Effector memory CD8-positive, alpha-beta T cell (primary cell): ENCODE measurements at places on chromosomes 6 and 20.
A peak's percentile ranks its signal among the peaks of the same experiment; 100 is the strongest.

DNA sequence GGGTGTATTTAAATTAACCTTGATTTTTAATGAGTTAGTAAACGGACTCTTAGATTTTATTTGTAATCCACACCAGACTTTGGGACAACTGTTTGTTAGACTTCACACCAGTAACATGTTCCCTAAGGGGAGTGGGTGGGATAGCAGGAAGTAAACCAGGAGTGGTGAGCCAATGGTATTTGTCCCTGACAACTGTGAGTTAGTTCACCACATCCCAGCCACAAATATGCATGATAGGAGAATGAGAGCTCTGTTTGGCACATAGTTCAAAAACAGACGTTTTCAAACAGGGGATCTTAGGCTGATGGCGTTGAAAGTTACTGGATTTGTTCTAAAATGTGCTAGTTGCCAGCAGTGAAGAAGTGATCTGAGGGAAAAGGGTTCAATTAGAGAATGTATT is 18.7 kb upstream of the COL10A1 start:
- DNase-seq = no peak

DNA sequence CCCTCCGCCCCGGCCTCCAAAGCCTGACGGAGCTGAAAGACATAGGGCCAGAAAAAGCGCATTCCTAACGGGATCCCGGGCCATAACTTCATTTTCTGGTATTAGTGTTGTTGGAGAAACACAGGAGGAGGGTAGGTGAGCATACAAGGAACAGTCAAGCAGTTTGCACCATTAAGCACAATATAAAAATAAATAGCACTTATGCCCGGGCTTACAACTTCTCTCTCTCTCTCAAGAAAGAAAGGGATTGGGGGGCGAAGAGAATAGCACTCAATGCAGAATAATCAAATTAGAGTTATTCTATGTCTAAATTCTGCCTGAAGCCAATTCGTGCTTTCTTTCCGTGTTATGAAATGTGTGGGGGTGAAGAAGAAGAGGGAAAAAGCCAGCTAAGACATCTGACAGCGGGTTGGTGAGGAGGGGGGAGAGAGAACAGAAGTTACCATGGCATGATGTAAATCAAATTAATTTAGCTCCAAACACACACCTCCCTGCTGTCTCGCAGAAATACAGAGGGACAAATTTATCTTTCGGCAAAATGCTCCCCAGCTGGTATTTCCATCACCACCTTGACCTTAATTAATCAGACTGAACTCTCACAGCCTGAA is 508 bp upstream of the METTL24 start:
- no peak for DNase-seq

GRCh38 chr6:126170978-126171382 is 168.9 kb upstream of the CENPW start:
- peak; percentile 1 for DNase-seq

- no peak for DNase-seq
Measured at GRCh38 chr6:87714093-87714842, 12.2 kb upstream of the AKIRIN2 start.

GRCh38 chr6:15283986-15284361 is 38.1 kb downstream of the JARID2 start:
- DNase-seq = no peak

DNA sequence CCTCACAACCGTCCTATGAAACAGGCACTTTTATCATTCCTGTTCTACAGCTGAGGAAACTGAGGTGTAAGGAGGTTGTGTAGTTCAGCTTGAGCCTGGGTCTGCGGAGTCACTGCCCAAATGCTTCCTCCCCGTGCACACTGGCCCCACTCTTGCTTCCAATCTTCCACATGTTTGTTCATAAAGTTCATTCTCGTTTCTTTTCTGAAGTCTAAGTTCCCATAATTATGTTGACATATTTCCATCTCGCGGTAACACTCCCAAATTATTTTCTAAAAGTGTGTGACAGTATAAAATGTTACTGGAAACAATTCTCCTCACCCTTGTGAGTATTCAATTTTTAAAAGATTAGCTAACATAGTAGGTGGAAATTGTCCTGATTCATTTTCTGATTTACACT is 106.9 kb downstream of the SLC22A3 start:
- DNase-seq = no peak

- no peak for DNase-seq
Measured at GRCh38 chr20:52130406-52130805, 61.2 kb downstream of the ZFP64 start.

DNA sequence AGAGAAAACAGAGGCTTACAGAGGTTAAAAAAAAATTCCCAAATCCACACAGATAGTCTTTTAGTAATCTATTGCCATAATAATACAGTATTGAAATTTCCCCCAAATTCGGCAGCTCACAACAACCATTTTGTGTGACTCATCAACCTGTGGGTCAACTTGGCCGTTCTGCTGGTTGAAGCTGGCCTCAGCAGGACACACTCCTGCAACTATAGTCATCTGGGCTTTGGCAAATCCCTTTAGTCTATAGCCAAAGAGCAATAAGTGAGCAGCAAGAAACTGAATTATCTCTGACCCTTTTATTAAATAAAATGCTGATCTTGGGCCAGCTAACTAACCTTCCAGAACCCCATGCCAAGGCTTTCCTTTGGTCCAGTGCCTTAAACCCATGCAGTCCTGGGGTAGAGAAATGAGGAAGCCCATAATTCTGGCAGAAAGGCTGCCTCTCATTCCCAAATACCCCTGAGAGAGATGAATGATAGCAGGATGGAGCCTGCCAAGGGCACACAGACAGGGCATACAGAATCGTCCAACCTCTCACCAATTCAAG is 17.2 kb upstream of the SNAP25 start:
- DNase-seq = no peak

DNA sequence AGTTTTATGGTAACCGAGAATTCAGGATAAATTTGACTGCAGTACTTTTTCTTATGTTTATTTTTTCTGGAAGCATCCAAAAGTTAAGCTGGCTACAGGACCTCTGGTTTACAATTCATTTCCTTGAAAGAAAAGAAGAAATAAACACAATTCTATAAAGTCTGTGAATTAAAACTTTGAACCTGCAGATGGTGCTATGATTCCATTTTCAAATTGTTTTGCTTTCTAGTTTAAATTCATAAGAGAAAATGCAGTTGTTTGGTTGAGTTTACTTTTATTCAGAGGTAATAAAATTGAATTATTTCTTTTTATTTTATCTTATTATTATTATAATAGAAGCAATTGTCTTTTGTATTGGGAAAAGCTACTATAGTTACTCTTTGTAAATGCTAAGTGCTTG is 1.8 kb upstream of the VIP start:
- DNase-seq = no peak

- no peak for DNase-seq
Measured at GRCh38 chr6:167702241-167702827, 124.4 kb upstream of the AFDN start.

DNA sequence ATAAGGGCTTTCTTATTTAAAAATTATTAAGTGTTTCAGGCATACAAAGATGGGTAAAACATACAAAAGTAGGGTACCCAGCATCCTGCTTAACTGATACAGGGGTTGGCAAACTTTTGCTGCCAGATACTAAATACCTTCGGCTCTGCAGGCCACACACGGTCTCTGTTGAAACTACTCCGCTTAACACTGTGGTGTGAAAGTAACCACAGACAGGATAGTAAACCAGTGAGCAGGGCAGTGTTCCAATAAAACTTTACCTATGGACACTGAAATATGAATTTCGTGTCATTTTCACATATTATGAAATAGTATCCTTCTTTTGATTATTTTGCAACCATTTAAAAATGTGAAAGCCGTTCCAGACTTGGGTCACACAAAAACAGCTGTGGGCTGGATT is 92.4 kb downstream of the EYA2 start:
- DNase-seq = no peak

- DNase-seq = no peak
Measured at GRCh38 chr20:38700141-38700540, 24.1 kb upstream of the SLC32A1 start.

- no peak for DNase-seq
Measured at GRCh38 chr6:43833223-43833995, 63.4 kb downstream of the VEGFA start.
